ENCODE measurements at places on chromosomes 6 and 20.

DNA sequence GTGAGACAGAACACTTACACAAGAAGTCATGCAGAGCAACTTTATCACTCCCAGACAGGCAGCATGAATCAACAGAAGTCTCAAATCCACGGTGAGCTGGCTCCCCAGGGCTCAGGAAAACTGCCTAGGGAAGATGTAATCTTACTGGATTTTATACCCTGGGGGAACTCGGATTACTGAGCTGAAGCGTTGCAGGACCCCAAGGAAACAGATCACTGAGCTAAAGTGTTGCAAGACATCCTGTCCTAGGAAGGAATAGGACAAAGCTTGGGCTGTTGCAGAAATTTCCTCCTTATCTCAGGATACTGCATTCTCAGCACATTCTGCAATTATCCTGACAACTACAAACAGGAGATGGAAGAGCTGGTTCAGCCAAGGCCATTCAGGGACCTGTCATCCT lies 224.8 kb downstream of the TFAP2A start:
- DNase-seq, result peak; percentile 43

DNA sequence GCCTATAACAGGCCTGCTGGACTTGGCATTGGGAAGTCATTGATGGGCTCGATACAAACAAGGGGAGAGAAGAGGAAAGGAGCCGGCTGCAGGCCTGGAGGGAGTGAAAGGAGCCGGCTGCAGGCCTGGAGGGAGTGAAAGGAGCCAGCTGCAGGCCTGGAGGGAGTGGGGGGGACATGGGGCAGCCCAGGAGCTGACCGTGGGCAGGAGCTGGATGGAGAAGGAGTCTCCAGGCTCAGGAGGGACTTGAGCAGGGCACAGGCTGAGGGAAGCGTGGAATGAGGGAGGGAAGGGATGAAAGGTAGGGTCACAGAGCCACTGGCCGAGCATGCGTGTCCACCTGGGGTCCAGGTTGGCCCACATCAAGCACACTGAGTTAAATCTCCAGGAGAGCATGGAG lies 32.0 kb downstream of the RPP40 start:
- no peak for DNase-seq

- DNase-seq, result peak; percentile 60
Measured at GRCh38 chr6:52551483-52552277, 25.2 kb downstream of the TRAM2 start.

GRCh38 chr6:152380351-152380767 lies 256.8 kb downstream of the SYNE1 start:
- DNase-seq, result peak; percentile 58

- DNase-seq, result peak; percentile 53
Measured at GRCh38 chr6:42424906-42425474, 26.7 kb downstream of the TRERF1 start.

GRCh38 chr20:57439432-57439831 lies 48.2 kb downstream of the RBM38 start:
- peak; percentile 53 for DNase-seq
